ENCODE measurements at places on chromosomes 12 and 14. TPM values are rescaled to one million over a fixed set of nuclear protein-coding genes. Genes with fewer than 3 reads are reported as not detected.

The TAS2R14 gene
- 1.4 TPM for polyA plus RNA-seq

The MANSC4 gene
- polyA plus RNA-seq, result not detected

The CD163L1 gene
- polyA plus RNA-seq, result 0.41 TPM

The RASSF8 gene
- polyA plus RNA-seq, result 17.9 TPM

The CLEC4A gene
- polyA plus RNA-seq, result 0.67 TPM

The SRGAP1 gene
- polyA plus RNA-seq, result 2.6 TPM

The DBX2 gene
- polyA plus RNA-seq, result not detected

The SMIM10L1 gene
- polyA plus RNA-seq, result 4.3 TPM

The PZP gene
- polyA plus RNA-seq, result not detected

All from SK-N-SH (cell line).